ENCODE measurements at places on chromosomes 16 and 17.

DNA sequence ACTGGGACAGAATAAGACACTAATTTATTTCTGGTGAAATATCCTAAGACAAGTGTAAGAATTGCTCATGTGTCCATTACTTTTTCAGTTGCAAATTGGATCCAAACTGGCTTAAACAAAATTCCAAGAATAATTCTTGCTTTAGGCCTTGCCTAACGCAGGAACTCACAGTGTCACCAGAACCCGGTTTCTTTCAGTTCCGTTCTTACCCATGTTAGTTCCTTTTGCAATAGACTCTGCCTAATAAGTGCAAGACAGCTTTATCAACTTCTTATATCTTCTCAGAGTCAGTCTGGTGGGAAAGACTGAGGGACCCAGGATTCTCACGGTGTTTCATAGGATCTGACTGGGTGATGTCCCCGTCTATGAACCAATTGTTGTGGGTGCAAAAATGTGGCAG lies 24.7 kb downstream of the GDE1 start:
- no peak for DNase-seq

- DNase-seq, result no peak
Measured at GRCh38 chr16:83653785-83654184, 154.0 kb upstream of the HSBP1 start.

GRCh38 chr16:85101956-85102630 lies 10.2 kb downstream of the CIBAR2 start:
- DNase-seq, result no peak

DNA sequence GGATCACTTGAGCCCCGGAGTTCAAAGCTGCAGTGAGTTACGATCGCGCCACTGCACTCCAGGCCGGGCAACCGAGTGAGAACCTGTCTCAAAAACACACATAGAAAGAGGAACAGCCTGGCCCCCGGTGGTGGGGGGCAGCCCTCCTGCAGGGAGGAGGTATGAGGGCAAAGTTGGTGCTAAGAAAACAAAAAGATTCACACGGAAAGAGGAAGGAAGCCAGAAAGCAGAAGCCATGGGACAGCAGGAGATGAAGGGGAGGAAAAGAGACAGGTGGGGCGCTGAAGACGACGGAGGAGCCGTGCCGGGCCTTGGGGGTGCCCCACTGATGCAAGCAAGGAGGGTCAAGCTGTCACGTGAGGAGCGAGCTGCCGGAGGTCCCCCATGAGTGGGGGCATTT lies 8.2 kb upstream of the C16orf74 start:
- no peak for DNase-seq

DNA sequence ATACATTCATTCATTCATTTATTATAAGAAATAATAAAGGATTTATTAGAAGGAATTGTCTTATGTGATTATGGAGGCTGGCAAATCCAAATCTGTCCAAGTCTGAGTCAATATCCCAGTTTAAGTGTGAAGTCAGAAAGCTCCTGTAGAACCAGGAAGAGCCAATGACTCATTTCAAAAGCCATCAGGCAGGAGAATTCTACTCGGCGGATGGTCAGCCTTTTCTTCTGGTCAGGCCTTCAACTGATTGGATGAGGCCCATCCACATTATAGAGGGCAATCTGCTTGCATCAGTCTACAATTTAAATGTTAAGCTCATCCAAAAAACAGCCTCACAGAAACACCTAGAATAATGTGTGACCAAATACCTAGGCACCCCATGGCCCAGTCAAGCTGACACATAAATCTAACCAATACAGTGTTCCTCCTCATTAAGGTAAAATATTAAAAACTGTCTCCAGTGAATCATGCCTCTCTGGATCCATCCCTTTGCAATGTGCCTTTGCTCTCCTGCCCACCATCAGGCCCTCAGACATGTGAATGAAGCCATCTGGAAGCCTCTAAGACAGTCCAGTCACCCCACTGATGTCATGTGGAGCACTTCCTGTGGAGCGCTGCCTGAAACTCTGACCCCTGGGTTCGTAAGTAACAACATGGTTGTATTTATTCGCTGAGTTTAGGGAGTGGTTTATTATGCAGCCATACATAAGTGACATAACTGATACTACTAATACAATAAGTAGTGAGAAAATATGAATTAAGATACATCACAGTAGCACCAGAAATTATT lies 69.2 kb upstream of the WSB1 start:
- no peak for DNase-seq

- no peak for DNase-seq
Measured at GRCh38 chr16:58882292-58882691, 148.2 kb upstream of the GOT2 start.

All from NCI-H460 (cell line).